Central memory CD4-positive, alpha-beta T cell (primary cell): ENCODE measurements at places on chromosomes 11 and 22.

DNA sequence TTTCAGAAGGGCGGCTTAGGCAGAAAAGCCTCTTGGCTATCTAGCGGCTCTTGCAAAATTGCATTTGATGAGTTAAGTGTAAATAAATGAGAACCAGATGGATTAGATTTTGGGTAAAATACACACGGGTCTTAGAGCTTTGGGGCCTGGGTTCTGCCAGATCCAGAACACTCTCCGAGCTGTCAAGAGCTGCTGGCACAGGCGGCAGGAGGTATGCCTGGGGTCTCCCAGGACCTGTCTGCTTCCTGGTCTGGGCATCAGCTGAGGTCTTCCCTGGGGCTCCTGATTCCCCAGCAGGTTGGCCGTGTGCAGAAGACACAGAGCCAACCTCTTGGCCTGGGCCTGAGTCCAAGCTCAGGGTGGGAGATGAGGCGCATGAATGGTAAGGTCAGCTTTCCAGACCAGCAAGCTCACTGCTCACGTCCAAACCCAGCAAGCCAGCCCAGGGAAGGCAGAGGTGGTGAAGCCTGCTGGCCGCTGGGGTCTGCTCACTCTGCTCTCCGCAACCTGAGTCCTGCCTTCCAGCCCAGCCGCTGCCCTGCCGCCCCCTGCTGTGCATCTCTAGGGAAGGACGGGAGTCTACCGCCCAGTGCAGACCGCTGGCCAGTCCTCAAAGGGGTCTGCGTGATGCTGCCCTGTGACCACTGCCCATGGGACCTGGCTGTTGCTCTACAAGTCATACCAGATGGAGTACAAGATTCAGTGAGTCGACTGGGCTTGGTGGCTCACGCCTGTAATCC is 44.9 kb downstream of the SCUBE1 start:
- DNase-seq: no peak

- DNase-seq: no peak
Observed at GRCh38 chr11:131385763-131386390, 15.5 kb downstream of the NTM start.

DNA sequence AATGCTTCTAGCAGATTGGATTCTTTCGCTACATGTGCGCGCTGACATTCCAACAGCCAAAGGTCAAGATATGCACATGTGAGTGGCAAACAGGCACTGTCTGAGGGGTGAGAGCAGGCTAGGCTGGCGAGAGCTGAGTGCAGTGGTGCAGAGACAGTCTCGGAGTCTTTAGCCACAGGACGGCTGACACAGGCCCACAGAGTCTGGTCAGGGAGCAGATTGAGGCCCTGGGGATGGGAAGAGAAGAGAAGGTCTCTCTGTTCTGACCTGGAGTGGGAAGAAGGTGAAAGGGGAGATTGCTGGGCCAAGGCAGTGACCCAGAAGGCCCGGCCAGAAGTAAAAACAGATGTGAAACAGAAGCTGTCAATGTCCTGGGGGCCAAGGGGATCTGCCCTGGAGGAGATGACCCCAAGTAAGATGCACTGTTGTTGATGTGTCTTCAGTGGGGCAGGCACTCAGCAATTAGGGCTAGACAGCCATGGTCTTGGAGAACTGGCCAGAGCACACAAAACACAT is 197.8 kb downstream of the ETS1 start:
- DNase-seq: no peak

GRCh38 chr11:12007769-12008737 is at the start of gene DKK3:
Gene DKK3, minus strand, starts transcription at chr11:12008626. Its CDS starts 44 bp downstream, at chr11:12008582.
- DNase-seq: no peak

DNA sequence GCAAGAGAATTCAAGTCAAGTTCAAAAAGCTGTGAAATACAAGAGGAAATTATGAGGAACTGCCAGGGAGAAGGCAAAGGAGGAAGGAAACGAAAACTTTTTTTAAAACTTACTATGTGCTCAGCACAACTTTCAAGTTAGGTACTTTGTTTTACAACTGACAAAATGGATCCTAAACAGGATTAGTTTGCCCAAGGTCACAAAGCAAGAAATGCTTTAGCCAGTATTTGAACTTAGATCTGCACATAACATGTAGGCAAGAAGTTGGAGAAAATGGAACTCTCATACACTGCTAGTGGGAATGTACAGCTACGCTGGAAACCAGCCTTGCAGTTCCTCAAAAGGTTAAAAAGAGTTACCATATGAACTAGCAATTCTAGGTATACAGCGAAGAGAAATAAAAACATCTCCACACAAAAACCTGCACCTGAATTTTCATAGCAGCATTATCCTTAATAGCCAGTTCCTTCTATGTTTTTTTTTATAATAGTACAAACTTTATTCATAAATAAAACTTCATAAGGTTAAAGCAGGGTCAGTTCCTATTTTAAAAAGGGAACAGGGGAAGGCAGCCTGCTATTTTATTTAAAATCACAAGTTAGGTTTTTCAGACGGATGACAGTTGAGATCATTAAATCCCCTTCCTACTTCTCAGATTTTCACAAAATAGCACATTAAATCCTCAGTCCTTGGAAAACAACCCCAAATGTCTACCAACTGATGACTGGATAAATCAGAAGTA is 19.2 kb downstream of the DDX6 start:
- DNase-seq: no peak

DNA sequence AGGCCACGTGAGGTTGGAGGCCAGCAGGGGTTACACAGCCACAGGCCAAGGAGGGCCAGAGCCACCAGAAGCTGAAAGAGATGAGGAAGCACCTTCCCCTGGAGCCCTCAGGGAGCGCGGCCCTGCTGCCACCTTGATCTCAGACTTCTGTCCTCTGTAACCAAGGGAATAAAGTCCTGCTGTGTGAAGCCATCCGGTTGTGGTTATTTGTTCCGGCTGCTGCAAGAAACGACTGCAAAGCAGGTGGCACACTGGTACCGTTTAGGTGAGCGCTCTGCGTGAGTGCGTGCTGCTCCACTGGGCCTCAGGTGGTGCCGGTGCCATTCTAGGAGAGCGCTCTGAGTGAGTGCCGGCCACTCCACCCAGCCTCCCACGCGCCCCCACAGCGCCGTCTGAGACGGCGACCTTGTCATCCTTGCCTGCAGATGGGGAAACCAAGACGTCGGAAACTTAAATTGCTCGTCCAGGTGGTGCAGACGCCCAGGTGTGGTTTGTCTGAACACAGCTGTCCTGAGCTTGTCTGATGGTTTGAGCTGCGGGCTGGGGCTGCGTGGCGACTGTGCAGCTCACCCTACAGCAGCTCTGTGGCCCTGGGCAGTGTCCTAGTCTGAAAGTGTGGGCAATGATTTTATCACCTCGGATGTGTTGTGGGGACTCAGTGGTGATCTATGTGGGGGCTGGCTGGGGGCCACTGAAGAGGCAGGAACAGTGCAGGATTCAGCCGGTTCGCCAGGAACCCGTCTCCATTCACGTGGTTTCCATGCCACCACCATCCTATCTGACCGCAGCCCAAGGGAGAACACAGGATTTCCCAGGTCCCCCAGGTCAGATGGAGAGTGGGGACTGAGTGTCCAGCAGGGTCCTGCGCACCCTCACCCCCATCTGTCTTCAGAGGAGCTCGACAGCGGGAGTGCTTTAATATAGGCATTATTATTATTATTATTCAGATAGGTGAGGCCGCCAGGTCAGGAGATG is 4.6 kb upstream of the MRGPRG start:
- DNase-seq: no peak

- DNase-seq: peak; percentile 58
Observed at GRCh38 chr11:128467610-128468041, 119.7 kb downstream of the ETS1 start.

DNA sequence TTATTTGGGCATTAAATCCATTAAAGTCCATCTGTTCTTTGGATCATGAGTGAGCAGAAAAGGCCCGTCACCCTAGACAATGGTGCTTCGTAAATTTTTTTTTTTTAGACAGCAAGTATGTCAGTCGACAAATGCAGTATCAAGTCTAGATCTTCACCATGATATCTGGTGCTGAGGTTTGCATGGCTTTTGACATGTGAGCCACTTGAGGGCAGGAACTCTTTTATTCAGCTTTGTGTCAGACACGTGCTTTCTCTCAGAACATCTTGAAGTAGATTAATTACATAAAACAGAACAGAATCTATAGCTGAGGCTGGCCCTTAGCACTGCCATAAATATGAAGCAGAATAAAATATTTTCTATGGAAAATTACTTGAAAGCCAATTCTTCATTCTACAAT is 62.9 kb upstream of the CARD18 start:
- peak; percentile 18 for DNase-seq

DNA sequence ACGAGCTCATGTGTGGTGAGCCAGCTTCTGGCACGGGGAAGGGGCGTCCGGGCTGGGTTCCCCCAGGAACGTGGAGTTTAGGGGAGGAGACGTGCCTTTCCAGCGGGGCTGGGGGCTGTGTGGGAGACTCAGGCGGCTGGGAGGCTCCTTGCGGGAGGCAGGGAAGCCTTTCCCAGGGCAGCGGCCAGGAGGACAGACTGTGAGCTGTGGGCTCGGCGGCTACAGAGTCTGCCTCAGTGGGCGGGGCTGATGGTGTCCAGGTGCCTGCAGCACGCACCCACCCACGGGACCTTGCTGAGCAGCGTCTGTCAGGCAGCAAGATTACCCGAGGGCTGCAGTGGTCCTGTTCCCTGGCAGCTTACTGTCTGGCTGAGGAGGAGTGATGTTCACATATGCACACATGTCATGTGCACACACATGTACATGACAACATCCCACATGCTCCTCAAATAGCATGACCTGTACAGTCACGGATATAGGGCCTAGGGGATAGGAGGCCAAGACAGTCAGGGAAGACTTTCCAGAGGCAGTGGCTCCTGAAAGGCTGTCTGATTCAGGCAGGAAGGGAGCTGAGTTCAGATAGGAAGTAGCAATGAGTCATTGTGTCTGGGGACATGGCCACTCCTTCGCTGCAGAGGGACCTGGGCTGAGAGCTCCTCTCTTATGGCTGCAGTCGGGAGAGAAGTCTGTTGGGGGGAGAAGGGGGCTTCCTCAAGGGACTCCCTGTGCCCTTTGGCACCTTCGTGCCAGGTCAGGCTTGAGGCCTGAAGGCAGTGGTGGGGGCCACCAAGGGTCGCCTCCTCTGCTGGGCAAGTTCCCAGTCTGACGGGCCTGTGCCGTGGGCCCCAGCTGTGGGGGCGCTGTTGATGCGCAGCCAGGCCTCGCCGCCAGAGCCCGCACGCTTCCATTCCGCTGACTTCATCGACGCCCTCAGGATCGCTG is 23.3 kb upstream of the PPP6R3 start:
- DNase-seq: no peak

GRCh38 chr22:20905415-20906386 is 11.5 kb upstream of the CRKL start:
- DNase-seq: no peak

GRCh38 chr11:61917334-61918109 is at the start of gene RAB3IL1:
Gene RAB3IL1, minus strand, starts transcription at chr11:61917566. Its CDS starts 199 bp downstream, at chr11:61917367.
- no peak for DNase-seq

DNA sequence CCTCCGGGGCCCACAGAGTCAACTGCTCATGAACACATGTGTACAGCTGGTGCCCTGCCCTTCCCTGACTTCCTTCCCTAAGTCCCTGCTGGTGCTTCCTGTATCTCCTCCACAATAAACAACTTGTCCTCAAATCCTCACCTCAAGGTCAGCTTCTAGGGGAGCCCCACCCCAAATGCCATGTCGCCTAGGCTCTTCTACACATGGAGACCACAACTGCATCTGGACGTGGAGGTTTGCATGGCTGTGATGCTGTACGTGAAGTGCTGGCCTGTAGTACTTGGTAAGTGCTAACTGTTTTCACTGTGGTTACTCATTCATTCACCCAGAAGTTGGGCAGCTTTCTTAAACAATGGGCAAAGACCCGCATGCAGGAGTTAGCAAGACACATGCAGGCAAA is 359.5 kb downstream of the SHANK2 start:
- DNase-seq: no peak

DNA sequence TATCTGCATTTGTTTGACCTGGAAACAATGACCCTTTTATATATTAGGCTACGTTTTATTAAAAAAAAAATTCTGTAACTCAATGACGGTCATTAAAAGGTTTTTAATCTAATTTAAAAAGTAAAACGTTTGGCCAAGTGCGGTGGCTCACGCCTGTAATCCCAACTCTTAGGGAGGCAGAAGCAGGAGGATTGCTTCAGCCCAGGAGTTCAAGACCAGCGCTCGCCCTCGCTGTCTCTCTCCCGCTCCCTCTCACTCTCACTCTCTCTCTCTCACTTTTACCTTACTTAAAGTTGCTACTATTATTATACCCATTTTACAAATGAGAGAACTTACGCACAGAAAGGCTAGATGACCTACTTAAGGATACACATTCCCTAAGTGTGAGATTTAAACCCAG is 814 bp upstream of the NARS2 start:
- DNase-seq: no peak

DNA sequence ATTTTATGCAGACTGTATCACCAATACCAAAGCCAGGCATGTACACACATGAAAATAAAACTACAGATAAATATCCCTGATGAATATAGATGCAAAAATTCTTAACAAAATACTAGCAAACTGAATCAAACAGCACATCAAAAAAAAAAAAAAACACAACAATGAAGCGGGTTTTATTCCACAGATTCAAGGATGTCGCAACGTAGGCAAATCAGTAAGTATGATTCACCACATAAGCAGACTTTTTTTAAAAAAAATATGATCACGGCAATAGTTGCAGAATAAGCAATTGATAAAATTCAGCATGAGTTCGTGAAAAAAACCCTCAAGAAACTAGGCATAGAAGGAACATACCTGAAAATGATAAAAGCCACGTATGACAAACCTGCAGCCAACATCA is 21.3 kb downstream of the OR51F1 start:
- DNase-seq: no peak

- no peak for DNase-seq
Observed at GRCh38 chr22:49286181-49286760, 541.4 kb downstream of the BRD1 start.

DNA sequence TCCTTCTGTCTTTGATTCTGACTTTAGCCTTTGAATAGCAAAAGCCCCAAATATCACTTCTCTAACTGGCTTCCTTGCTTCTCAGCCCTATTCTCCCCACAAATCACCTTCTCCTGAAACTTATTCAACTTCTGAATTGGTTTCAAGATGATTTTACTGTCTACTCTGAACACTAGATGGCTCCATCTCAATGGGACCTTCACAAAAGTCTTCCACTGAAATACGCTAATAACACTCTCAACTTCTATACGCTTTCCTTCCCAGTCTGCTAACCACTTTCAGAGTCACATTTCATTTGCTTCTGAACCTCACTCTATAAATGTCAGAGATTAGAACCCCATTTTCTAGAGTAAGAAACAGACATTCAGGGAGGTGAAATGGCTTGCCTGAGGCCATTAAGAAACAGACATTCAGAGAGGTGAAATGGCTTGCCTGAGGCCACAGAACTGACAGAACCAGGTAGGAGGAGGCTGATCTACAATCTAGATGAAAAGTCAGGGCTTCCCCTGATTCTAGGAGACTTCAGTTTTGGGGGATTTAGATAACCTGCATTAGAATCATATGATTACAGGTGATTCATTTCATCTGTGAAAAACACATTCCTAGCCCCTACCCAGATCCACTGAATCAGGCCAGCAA is 20.6 kb downstream of the MORC2 start:
- DNase-seq: peak; percentile 25

- no peak for DNase-seq
Observed at GRCh38 chr11:97107604-97108003, 717.8 kb downstream of the JRKL start.

GRCh38 chr11:74169738-74170458 is 904 bp downstream of the C2CD3 start:
- no peak for DNase-seq

- DNase-seq: no peak
Observed at GRCh38 chr11:68552542-68552941, 92.0 kb downstream of the PPP6R3 start.

GRCh38 chr11:131686836-131687235 is 316.4 kb downstream of the NTM start:
- no peak for DNase-seq
